ENCODE measurements at places on chromosomes 7 and 10.

- no peak for DNase-seq
Observed at GRCh38 chr7:14793151-14793550, 109.4 kb downstream of the DGKB start.

DNA sequence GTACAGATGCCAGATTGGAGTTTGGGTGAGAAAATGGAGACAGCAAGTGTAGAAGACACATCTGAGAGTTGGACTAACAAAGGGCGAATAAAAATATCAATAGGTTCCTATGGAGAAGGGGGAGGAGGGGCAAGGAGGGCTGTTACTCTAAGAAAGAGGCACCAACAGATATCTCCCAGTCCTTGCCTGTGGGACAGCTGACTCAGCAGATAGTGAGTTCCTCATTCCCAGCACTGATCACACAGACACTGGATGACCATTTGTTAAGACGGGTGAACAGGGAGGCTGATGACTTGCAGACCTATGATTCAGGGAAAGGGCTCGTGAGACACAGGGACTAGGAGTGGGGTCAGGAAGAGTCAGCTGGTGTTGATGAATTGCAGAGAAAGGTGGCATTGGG is 5.7 kb upstream of the PRR15 start:
- peak; percentile 25 for DNase-seq

DNA sequence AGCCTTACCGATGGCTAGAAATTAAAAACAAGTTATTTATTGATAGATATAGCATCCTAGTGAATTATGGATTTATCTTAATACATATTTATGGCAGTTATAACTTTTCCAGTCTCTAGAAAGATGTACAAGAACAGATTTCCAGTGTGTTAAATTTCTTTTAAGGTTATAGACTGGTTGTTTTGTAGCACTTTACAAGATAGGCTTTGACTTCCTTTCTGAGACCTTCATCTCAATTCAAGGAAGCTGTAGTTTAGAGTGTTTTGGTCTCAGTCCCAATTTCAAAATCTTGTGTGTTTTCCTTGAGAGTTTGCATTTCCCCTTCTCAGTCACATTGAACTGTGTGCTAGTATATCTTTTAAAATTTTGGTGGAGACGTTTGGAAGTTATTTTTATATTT is 30.1 kb downstream of the PLEKHA1 start:
- DNase-seq = no peak

GRCh38 chr10:90204956-90205314 is 503.5 kb downstream of the KIF20B start:
- no peak for DNase-seq

- DNase-seq = no peak
Observed at GRCh38 chr7:1707756-1708595, 37.9 kb downstream of the ELFN1 start.

DNA sequence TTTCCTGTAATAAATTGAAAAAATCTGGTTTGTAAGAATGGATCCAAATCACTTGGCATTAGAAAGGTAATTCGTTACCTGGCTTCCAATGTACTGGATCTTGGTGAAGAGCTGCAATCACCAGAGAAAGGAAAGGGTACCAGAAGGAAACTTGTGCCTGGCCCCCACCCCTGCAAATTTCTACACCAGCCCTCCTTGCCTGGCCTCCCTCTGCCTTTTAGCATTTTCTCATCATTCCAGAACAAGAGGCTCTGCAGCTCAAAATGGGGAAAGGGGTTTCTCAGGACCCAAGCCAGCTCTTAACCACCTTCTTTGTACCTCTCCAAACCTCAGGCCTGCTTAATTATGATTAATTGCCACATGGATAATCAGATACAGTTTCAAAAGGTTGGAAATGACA is 612.8 kb upstream of the MGMT start:
- no peak for DNase-seq

DNA sequence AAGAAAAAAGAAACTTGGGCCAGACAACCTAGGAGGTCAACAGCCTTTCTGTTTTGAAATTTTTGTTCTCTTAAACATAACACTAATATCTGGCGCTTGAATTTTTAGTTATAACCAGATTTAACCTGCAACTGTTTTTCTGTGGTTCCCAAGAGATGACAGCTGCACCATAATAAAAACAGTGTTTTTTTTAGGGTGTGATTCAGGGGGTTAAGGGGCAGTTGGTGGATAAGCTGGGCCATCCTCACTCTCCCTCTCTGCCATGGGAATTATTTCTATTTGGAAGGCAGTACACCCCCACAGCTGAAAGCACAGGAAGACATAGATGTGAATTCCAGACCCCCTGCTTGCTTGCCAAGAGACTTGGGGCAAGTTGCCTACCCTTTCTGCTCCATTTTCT is 20.1 kb upstream of the TM9SF3 start:
- DNase-seq = no peak

DNA sequence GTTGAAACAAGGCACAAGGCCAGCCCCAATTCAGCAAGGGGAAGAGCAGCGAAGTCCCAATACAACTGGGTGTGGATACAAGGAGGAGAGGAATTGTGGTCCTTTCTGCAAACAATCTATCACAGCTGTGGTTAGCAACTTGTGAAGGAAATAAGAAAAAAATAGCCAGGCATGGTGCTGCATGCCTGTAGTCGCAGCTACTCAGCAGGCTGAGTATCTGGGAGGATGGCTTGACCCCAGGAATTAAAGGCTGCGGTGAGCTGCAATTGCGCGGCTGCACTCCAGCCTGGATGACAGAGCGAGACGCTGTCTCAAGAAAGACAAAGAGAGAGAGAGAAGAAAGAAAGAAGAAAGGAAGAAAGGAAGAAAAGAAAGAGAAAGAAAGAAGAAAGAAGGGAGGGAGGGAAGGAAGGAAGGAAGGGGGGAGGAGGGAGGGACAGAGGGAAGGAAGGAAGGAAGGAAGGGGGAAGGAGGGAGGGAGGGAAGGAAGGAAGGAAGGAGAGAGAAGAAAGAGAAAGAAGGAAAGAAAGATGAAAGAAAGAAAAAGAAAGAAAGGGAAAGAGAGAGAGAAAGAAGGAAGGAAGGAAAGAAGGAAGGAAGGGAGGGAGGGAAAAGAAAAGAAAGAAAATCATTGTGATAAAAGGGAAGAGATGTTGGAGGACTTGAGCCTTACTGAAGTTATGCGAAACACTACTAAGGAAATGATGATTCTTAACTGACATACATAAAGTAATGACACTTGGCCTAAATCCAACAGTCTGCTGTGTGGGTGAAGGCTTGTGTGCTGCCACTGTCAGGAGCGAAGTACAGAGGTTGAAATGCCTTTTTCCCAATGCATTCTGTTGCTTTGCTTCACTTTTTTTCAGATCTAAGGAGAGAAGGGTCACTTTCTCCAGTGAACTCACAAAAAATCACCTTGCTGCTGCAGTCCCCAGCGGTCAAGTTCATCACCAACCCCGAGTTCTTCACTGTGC is 117.0 kb upstream of the STK17A start:
- DNase-seq = peak; percentile 77

GRCh38 chr7:44667190-44667589 is 60.8 kb downstream of the OGDH start:
- DNase-seq = no peak

- DNase-seq = no peak
Observed at GRCh38 chr7:85230623-85231022, 43.8 kb upstream of the SEMA3D start.

- peak; percentile 98 for DNase-seq
Observed at GRCh38 chr10:44125879-44126278, 259.0 kb downstream of the CXCL12 start.

DNA sequence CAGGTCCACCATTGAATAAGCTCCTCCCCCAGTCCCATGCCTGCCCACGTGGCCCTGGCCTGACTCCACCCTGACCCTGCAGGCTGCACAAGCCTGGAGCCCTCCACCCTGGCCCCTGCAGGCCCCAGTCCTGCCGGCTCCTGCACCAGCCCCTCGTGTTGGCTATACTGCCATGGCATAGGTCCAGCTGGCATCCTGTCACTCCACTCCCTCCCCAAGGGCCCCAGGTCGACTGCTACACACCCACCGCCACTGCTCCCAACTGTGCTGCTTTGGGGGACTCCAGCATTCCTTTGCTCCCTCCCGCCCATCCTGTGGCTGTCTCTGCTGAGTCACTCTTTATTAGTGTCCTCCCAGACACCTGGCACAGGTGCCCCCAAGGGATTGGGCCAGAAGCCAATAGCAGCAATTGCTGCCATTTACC is 32.4 kb upstream of the HSPA12A start:
- DNase-seq = no peak

- DNase-seq = peak; percentile 58
Observed at GRCh38 chr10:4431114-4431863, 394.7 kb upstream of the AKR1E2 start.

DNA sequence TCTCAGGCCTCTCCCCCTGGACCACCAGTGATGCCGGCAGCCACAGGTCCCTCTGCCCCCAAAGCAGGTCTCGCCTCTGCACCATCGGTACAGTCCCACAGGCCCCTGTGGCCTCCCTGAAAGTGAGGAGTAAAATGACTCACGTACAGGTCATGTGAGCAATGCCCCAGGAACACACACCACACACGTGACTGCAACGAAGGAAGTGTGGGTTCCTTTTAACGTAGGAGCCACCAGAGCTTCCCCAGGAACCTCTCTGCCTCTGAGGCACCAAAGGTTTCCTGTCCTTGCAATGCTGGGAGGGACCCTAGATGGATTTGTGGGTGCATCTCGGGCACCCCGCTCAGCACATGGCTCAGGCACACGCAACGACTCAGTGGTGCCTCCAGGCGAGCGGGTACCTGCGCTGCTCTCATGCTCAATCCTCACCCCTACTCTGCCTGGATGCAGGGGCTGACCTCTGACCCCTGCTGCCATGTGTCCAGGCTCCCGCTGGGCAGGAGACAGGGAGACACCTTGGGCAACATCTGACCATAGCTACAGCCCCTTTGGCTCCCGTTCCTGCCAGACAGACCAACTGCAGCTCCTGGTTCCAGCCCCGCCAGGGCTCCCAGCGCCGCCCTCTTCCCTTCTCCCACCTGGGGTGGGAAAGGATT is 120.7 kb downstream of the PRKAG2 start:
- DNase-seq = peak; percentile 29

DNA sequence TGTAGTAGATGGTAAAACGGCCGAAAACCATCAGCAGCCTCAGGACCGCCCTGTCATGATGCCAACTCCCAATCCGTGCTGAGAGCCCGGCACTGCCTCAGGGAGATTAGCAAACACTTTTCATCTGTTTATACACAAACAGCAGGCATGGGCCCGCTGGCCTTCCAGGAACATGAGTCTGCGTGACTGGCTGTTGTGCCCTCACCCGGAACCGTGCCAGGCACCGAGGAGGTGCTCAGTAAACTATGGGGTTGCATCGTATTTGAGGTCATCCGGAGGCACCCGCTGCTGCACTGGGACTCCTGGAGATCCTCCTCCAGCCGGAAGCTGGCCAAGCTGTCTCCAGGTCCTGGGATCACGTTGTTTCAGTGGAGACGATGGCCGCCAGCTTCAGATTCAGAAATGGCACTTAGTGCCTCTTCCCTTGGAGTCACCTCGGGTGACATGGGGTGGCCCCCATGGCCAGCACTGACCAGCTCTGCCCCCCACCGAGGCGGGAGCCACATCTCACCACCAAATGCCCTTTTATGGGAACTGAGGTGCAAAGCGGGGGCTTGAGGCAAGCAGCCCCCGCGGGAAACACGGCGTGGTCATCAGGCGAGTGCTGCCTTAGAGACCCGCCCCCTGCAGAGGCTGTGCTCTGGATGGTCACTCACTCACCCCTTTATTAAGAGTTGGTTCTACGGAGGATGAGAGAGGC is 585.9 kb downstream of the PTPRN2 start:
- no peak for DNase-seq

DNA sequence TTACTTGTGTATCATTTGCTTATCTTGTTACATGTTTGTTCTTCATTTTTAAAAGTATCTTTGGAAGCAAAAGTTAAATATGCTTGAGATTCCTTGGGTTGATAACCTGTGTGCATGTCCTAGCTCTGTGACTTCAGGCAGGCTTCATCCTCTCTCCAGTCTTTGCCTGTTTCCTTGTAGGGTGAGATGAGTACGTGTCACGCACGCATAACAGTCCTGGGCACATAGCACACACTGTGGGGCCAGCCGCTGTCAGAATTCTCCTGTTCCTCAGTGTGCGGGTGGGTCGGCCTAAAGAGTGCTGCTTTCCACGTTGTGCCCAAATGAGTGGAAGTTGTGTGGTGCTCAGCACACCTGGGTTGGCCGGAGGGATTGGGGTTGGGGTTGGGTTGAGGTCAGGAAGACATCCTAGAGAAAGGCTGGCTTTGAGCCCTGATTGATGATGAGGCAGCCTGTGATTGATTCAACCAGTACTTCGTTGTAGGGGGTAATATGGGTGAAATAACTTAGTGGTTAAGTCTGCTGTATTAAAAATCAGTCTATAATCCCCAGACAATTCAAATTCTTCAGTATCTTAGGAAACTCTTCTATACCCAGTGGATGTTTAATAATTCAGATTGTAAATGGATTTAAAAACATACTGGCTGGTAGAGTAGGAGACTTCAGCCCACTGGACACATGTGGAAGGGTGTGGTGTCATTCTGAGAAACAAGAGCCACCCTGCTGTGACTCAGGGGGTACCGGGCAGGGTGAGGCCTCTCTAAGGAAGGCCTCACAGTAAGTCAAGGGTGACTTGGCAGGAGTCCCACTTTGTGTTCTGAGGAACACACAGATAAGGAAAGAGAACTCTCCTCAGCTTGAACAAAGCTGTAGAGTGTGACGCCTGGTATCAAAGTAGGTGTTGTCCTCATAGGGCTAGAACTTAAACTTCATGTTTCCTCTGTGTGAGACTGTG is 54.8 kb downstream of the DAGLB start:
- DNase-seq = peak; percentile 66

- DNase-seq = peak; percentile 61
Observed at GRCh38 chr7:104951546-104951945, 62.5 kb upstream of the KMT2E start.

DNA sequence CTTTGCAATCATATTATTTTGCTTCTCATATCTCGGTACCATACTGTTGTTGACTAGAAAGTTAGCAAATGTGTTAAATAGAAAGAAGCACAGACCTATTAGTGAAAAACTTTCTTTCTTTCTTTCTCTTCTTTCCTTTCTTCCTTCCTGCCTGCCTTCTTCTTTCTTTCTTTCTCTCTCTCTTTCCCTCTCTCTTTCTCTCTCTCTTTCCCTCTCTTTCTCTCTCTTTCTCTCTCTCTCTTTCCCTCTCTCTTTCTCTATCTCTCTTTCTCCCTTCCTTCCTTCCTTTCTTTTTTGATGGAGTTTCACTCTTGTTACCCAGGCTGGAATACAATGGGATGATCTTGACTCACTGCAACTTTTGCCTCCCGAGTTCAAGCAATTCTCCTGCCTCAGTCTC is 1160.6 kb downstream of the GATA3 start:
- DNase-seq = no peak

DNA sequence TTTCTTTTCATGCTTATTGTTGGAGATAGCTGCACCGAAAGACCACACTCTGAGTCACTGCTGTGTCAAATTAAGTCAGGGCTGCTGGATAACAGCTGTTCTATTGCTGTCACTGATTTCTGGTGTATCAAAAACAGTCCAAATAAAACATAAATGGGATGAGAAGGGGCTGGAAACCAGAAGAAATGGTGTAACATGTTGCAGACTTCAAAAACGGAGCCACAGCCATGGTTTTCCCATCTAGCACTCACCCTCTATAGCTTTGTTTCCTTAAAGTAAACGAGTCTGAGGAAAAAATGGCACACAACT is 103.3 kb upstream of the DIP2C start:
- DNase-seq = peak; percentile 53

- DNase-seq = no peak
Observed at GRCh38 chr7:114703677-114704076, 218.2 kb upstream of the MDFIC start.
